ENCODE measurements at places on chromosomes 7 and 10. TPM values are rescaled to one million over a fixed set of nuclear protein-coding genes. Genes with fewer than 3 reads are reported as not detected.

ANKRD16 gene
- 5.4 TPM for total RNA-seq

IRF5 gene
- total RNA-seq = 14.5 TPM

LEP gene
- total RNA-seq = not detected

GPR15LG gene
- not detected for total RNA-seq

GNAT3 gene
- not detected for total RNA-seq

ATG9B gene
- total RNA-seq = not detected

DNMBP gene
- 17.2 TPM for total RNA-seq

FGFBP3 gene
- 1.7 TPM for total RNA-seq

LBX1 gene
- total RNA-seq = not detected
